Activated CD4-positive, alpha-beta T cell treated with anti-CD3 and anti-CD28 coated beads for 1 hour (primary cell): ENCODE measurements at places on chromosomes 3 and 15.

- DNase-seq = no peak
Measured at GRCh38 chr3:112806903-112807302, 39.8 kb downstream of the CD200R1L start.

- no peak for DNase-seq
Measured at GRCh38 chr3:25686766-25687165, 22.1 kb upstream of the TOP2B start.

GRCh38 chr3:43621656-43622432 is at the start of gene ANO10:
Gene ANO10 (minus strand): TSS chr3:43622011. CDS start chr3:43605852, 16,159 bp downstream.
- peak; percentile 89 for DNase-seq

DNA sequence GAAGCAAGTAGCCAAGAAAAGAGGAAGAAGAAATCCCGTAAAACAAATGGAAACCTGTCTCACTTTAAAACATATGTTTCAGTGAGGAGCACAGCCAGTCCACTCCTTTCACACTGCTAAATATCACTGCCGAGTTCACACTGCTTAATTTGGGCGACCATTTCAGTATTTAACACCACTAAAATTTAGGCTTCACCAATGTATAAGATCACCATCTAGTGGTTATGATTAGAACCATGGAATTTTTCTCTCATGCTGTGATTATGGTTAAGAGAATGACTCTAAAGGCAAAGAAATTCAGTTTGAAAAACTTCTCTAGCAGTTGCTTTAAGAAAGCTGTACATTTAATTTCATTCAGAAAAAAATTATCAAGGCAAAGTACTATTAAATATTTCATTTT is 16.6 kb downstream of the SLC4A7 start:
- no peak for DNase-seq

GRCh38 chr3:132979606-132980005 is 58.6 kb upstream of the TMEM108 start:
- no peak for DNase-seq

GRCh38 chr3:7754653-7755441 is 746.8 kb upstream of the LMCD1 start:
- no peak for DNase-seq

DNA sequence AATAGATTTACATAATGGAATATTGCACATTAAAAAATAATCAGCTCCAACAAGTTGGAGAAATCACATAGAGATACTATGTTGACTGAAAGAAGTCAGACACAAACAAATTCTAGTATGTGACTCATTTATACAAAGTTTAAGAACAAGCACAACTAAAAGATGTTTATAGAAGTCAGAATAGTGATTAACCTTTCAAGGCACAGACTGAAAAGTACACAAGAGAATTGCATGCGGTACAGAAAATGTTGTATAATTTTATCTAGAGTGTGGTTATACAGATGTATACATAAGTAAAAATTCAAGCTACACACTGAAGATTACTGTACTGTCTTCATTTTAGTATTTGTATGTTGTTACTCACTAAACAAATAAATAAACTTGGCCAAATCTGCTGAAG is 19.3 kb upstream of the ATOSA start:
- no peak for DNase-seq

GRCh38 chr3:25663869-25664811 is 567 bp downstream of the TOP2B start:
- DNase-seq = peak; percentile 39

DNA sequence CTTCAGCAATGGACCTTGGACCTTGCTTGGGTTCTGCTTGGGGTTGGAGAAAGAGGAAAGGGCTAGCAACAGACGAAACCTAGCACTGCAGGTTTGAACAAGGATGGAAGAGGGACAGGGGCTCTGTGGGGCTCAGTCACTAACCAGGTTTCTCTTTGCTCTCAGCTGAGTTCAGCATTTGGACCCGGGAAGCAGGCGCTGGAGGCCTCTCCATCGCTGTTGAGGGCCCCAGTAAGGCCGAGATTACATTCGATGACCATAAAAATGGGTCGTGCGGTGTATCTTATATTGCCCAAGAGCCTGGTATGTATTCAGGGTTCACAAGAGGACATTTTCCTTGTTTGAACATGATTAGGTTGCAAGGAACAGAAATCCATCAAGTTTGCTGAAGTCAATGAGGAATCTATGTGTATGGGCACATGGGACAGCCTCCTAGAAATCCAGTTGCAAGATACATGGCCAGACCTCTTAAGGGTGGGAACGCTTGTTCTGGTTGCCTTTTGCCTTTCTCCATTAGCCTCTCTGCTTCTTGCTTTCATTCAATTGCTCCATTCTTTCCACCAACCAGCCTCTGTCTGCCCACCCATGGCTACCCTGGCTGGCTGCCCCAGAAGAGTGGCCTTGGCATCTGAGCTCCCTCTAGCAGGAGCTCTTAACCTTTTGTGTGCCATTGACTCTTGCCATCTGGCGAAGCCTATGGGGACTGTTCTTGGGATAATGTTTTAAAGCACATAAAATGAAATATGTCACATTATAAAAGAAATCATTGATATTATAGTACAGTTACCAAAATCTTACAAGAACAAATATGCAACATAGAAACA is 55.9 kb downstream of the DNASE1L3 start:
- no peak for DNase-seq

- DNase-seq = no peak
Measured at GRCh38 chr15:41958002-41958420, 14.3 kb downstream of the EHD4 start.

DNA sequence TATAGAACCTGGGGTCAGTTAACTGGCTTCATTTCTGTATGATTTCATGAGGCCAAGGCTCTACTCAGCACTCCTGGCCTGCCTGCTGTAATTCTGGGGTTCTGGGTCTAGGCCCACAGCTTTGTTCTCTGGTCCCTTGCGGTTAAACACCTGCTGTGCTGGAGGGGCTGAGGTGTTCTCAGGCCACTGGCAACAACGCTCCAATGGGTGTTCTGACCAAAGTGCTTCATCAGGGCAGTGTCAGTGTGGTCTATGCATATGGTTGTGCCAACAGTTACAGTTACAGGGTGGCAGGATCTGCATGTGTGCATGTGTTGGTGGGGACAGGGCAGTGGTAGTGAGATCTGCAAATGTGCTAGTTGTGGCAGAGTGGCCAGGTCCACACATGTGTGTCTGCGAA is 64.1 kb upstream of the GMNC start:
- no peak for DNase-seq

DNA sequence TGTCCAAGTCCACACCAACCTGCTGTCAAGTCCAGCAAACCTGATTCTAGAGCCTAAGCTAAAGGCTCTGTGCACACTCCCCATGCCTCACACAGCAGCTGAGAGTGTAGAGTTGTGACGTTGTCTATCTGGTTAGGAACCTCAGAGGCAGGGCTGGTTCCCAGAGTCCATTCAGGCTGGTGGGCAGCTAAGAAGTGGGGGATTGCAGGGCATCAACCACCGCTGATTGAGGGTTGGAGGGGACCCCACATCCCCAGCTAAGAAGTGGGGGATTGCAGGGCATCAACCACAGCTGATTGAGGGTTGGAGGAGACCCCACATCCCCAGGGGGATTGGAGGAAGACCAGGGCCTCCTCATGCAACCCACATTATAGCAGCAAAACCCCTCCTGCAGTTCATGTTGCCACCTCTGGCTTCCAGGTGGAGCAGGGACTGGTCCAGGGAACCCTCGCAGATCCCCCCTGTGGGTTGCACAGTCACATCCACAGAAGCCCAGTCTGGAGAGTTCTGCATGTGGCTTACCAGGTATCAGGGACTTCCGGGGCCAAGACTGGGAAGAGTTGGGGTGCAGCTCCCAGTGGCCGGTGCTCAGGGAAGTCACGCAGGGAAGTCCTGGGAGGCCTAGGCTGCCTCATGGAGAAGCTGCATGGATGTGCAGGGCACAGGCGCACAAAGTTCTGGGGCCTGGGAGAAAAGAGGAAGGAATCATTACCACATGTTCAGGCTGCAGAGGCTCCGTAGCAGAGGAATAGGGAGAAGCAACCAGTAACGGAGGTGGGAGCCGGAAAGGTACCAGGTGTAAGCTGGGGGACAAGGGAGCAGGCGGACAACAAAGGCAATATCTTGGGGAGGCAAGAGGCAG is 71.4 kb upstream of the PCSK6 start:
- DNase-seq = no peak

GRCh38 chr3:52783211-52783555 is 5.8 kb downstream of the ITIH1 start:
- DNase-seq = no peak

GRCh38 chr15:94791008-94791407 is 559.6 kb downstream of the MCTP2 start:
- DNase-seq = no peak

DNA sequence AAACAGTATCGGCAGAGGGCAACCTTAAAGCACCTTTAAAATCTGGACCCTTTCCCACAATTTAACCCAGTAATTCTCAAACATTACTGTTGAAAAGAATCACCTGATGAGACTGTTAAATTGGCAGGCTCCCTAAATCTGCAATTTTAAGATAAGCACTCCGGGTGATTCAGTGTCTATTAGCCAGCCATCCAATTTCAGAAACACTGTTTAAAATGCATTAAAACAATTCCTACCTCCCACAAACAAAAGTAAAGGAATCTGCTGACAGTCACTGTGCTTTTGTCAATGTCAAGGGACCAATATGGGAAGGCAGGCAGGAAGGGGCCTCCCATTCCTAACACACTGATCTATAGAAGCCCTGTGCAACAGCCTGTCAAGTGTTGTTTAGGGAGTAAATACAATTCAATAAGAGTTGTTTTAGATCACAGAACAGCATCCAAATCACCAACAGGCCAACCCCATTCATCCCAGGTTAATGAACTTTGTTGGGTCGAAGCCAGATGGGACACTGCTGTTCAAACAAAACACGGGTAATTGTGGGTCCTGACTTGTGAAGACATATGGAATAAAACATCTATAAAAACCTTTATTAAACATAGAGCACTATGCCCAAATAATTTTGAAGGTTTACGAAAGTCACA is 21.4 kb downstream of the SIAH2 start:
- no peak for DNase-seq

DNA sequence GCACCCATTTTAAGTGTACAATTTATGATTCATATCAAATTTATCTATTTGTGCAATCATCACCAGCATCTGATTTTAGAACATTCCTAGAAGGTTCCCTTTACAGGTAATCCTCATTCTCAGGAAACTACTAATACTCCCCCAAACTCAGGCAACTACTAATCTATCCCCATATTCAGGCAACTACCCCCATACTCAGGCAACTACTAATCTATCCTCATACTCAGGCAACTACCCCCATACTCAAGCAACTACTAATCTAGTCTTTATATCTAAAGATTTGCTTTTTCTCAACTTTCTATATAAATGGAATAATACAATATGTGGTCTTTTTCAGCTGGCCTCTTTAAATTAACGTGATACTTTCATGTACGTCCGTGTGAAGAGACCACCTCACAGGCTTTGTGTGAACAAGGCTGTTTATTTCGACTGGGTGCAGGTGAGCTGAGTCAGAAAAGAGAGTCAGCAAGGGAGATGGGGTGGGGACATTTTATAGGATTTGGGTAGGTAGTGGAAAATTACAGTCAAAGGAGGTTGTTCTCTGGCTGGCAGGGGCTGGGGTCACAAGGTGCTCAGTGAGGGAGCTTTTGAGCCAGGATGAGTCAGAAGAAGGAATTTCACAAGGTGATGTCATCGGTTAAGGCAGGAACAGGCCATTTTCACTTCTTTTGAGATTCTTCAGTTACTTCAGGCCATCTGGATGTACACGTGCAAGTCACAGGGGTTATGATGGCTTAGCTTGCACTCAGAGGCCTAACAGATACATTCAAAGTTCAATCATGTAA is 1444.5 kb upstream of the CADM2 start:
- no peak for DNase-seq

DNA sequence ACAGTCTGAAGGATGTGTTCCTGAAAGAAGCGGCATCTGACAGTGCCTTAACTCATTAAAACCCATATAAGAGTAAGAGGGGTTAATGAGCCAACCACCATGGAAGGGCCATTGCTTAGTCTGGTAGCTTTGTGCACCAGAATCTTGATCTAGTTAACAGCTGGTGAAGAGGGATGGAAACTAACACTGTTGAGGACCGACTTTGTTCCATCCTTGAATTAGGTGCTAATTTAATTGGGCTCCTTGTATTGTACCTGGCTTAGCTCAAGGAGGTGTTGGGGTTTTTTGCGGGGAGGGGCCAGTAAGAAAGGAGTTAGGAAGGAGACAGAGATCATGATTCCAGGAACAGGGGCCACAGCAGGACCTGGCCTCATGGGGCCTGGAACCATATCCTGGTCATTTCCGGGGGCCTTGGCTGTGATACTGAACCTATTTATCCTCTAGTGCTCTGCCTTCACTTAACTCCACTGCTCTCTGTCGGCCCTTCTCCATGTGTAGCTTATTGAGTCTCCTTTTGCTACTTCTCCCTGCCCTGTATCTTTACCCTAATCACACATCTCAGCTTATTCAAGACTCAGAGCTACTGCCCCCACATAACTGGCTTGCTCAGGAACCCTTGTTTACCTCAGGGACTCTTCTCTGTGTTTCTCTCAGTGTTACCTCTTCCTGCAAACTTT is 93.0 kb downstream of the RPL22L1 start:
- DNase-seq = no peak

- DNase-seq = no peak
Measured at GRCh38 chr3:164459521-164460151, 618.7 kb downstream of the SI start.

GRCh38 chr3:108228286-108228685 is 6.1 kb upstream of the IFT57 start:
- DNase-seq = no peak

GRCh38 chr3:8736436-8736835 is 2.8 kb downstream of the CAV3 start:
- no peak for DNase-seq

- DNase-seq = no peak
Measured at GRCh38 chr3:45029661-45030060, 3.6 kb downstream of the CLEC3B start.

GRCh38 chr15:78454992-78455391 is 17.0 kb downstream of the IREB2 start:
- no peak for DNase-seq

DNA sequence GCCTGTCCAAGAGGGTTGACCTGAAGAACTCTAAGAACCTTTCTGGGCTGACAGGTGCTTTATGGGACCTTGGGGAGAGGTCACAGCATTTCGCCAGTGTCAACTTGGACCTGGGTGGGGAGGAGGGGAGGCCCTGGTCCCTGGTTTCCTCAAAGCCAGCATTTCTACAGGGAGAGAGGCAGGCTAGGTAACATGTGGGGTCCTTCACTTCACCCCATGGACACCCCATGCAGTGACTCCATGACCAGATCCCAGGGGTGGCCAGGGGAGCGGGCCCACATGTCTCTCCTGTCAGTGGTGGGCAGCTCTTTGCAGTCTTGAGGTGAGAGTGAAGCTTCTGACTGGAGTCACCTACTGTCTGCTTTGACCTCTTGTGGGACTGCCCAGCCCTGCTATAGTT is 35.8 kb downstream of the GOLGA6L10 start:
- DNase-seq = no peak

GRCh38 chr15:33964665-33965040 is 3.6 kb upstream of the CHRM5 start:
- no peak for DNase-seq
